Activated T-cell treated with anti-CD3 and anti-CD28 coated beads, Interleukin-2, amount 50 U/mL, for 72 hours (primary cell): ENCODE measurements at places on chromosomes 5 and 9.

GRCh38 chr9:134166374-134166773, 2.0 kb upstream of the RNU6ATAC start:
- no peak for DNase-seq

DNA sequence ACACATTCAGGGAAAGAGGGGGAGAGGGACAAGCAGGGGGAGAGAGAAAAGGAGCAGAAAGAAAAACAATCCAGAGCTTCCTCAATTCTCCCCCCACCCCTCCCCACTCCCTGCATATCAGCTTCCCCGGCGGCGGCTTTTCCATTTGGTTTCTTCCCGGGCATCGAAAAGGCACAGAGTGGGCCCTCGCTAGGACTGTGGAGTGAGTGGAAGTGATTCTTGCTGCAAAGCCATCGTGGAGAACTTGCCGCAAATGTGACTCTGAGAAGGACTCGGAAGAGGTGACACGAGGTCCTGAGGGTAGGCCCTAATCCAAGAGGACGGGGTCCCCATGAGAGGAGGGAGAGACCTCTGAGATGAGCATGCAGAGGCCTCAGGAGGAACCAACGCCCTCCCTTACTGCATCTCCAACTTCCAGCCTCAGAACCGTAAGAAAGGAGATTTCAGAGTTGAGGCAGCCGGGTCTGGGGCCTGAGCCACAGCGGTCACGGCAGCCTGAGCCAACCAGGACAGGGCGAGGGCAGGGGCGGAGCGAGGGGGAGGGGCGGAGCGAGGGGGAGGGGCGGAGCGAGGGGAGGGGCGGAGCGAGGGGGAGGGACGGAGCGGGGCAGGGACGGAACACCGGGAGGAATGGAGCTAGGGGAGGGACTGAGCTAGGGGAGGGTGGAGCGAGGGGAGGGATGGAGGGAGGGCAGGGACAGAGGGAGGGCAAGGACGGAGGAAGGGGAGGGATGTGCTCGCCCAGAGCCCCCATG, 21.2 kb upstream of the SARDH start:
- DNase-seq = no peak

DNA sequence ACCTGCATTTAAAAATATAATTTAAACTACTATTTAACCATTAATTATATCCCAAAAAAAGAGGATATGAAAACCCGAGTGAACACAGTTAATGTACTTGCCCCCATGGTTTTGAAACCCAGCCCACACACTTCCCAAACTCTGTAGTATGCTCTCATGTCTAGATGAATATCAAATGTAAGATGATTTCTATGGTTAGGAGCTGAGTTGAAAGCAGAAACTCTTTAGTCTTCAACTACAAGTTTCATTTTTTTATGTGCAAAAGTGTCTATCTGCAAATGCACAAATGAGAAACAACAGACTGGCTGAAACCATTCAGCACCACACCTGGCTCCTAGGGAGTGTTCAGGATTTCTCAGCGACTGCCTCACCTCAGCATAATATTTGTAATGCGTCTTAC, 183.3 kb downstream of the SEMA5A start:
- DNase-seq = no peak

GRCh38 chr5:159886296-159886695, 30.0 kb upstream of the ADRA1B start:
- no peak for DNase-seq

- peak; percentile 69 for DNase-seq
Observed at GRCh38 chr5:134140530-134141201, 26.2 kb downstream of the TCF7 start.

DNA sequence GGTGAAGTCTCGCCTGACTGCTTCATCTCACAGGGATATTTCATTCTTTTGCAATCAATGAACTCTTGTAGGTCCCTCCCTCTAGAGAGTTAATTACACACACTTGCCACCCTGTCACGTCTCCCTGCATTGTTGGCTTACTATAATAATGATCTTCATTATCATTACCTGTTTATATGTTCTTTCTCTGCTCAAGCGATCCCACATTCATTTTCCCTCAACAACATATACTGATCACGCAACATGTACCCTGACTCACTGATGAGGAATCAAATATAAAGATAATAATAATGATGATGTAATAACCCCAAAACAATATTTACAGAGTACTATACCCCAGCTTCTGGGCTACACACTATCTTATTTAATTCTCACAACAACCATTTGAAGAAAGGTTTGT, 88.5 kb downstream of the FEM1C start:
- no peak for DNase-seq

DNA sequence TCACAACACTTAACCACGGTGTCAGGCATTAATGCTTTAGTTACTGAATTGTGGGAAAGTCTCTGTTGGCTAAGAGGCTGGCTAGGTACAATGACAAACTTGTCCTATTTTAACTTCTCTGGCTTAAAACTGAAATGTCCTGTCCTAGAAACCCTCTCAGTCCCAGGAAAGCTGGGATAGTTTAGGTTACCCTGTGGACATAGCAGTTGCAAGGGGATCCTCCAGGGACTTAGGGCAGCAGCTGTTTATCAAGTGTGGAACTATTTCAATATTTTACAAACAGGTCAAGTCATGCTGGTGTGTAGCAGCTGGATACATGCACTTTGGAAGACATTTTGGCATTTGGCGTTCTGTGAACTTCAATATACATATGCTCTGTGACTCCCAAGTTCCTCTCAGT, 95.0 kb upstream of the ARRDC3 start:
- no peak for DNase-seq

DNA sequence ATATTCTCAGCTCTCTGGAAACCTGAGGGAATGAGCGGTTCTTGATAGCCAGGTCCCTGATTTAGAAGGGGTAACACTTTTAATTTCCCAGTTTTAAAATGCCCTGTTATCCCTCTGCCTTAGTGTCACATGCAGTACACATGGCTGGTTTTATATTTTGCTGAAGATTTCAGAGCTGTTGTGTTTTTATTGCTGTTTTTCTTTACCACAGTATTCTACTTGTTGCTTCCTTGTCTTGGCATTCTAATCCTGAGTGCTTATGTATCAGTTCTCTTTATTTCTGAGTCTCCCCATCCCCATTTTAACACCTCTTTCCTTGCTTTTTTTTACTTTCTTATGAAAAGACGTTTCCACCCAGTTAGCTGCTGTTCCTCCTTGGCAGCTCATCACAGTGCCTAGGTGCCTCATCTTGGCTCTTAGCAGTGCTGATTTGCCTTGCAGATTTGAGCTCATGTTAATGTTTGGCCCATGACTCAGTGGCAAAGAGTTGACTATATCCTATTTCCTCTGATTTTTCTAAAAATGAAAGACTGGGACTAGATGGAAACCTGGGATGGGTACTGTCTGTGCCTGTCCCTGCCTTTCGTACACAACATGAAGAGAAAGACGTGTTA, 3.7 kb downstream of the MTRR start:
- DNase-seq = no peak

GRCh38 chr5:17224858-17225511, 7.6 kb downstream of the BASP1 start:
- peak; percentile 7 for DNase-seq

DNA sequence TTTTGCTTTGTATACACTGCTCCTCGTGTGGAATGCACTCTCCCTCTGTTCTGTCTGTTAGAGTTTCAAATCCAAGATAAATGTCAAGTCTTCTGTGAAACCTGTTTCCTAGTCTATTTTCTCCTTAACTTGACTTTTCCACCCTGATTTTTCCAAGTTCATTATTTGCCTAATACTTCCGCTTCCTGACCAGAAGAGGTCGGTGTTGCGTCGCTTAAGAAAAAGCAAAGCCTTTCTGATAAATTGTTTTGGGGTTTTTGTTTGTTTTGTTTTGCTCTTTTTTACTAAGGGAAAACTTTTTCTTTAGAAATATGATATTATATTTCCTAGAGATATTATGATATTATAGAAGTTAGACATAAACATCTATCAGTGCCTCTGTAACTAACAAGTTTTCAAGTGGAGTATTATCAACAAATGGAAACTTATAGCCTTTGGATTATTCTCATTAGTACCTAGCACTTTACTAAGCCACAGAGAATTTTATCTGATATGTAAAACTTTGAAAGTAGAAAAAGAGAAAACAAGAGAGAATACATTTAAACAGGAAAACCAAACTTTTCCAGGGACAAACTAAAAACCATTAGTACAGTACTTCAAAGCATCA, 55.8 kb downstream of the PHAX start:
- DNase-seq = no peak

- no peak for DNase-seq
Observed at GRCh38 chr5:171149333-171149732, 159.7 kb upstream of the TLX3 start.

DNA sequence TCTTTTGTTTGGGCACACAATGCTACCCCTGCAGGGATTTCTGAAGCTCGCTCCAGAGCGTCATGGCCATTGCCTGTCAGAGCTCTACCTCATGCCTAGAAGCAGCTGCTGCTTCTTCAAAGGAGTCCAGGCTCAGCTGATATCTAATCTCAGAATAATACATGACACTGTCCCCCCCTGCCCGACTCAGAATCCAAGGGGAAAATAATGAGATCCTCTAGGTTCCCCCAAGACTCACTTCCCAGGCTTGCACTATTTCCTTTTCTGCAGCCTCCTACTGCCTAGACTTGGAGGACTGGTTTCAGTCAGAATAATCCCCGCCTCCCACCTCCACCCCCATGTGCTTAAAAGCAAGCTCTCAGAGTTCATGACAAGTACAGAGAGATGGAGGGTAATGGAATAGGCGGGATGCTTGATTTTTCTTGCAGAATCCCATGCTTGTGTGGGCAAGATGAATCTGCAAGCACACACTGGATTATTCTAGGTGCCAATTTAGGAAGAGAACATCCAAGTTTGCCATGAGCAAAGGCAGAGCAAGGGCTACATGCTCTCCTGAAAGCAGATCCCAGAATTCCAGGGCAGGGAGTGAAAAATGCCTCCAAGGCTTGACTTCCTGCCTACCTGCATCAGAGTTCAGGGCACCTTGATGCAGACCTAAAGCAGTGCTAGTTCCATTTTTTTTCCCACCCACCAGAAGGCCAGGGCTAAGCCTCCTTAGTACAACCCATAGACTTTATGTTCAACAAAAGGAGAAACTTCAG, 97.4 kb upstream of the IFNK start:
- DNase-seq = no peak

DNA sequence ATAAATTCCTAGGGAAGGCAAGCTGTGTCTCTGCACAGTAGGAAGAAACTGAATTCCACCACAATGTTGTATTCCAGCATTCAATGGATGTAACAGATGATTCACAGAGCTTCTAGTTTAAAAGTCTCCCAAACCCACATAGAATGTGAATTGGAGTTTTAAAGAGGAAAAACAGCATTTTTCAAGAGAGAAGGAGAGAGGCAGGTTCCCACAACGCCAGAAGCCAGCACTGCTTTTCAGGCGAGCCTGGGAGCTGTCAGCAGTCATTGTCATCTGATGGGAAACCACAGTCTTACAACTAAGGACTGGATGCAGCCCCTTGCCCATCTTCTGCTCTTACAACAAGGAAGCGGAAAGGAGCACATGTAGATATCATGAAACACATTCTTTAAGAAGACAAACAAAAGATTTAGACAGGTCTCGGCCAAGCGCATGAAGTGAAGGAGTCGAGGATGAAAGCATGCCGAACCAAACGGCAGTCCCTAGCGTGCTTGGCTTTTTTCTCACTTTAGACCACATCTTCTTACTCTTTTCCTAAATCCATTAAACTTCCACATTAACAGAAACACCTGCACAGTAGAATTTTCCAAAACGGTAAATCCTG, 638 bp downstream of the DIRAS2 start:
- DNase-seq = no peak

DNA sequence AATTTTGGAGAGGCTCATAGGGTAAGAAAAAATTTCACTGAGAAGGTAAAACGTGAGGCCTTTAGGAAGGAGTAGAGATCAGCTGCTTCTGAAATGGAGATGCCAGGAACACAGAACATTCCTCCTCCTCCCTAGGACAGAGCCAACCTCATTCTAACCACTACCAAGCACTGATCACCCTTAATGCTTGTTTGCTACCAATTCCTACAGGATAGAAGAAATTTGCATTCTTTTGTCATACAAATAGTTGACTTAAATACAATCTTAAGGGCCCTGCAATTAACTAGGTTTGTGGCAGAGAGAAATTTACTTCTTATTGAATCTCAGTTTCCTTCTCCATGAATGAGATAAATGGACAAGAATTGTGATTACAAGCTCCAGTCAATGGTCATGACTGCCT, 780.2 kb upstream of the WWC1 start:
- no peak for DNase-seq

- no peak for DNase-seq
Observed at GRCh38 chr5:137370096-137371071, 128.7 kb downstream of the SPOCK1 start.

DNA sequence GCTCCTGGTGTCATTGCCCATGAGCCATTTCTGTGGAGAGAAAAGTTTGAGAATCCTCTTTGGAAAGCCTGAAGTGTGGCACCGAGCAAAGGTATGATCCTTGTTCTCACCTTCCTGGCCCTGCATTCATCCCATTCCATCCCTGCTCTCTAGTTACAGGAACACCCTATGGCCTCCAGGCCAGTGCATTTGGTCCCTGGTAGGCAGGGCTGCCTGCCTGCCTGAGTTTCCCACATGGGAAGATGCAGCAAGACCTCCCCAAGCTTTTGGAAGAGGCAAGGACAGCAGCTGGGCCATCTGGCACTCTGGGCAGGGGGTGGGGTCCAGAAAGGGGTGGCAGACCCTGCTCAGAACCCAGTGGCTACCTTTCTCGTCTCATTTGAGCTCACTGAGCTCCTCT, 24.5 kb downstream of the IGIP start:
- no peak for DNase-seq

DNA sequence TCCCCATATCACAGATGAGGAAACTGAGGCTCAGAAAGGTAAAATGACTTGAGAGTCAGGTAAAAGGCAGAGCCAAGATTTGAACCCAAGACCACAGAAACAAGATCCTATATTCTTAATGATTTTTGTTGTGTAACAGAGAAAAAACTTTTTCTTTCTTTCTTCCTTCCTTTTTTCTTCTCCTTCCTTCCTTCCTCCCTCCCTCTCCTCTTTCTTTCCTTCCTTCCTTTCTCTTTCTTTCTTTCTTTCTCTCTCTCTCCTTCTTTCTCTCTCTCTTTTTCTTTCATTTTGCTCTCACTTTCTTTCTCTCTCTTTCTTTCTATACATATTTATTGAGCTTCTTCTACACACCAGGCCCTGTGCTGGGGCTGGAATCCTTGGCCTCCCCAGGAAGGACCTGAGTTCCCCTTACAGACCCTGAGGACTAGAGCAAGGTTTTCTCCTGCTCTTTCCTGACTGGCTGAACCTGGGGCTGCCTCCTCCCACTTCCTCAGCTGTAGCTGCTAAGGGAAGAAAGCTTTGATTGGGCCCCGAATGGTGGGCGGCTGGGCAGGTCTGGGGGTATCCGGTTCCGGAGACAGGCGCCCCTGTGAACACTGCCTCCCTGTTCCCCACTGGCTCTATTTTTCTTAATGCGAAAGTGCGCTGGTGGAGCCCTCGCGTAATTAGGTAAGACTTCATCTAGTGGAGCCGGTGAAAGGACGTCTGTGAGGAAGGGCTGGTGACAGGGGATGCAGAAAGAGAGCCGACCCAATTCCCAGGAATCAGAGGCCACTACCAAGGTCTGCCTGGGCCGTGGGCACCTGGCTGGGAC, 27.4 kb upstream of the KIF12 start:
- no peak for DNase-seq

- no peak for DNase-seq
Observed at GRCh38 chr9:38694676-38695075, 25.3 kb downstream of the FAM240B start.
